M059J (cell line): ENCODE measurements at places on chromosomes 1 and 21.

- no peak for DNase-seq
Measured at GRCh38 chr1:1225238-1225845, 6.5 kb downstream of the SDF4 start.

DNA sequence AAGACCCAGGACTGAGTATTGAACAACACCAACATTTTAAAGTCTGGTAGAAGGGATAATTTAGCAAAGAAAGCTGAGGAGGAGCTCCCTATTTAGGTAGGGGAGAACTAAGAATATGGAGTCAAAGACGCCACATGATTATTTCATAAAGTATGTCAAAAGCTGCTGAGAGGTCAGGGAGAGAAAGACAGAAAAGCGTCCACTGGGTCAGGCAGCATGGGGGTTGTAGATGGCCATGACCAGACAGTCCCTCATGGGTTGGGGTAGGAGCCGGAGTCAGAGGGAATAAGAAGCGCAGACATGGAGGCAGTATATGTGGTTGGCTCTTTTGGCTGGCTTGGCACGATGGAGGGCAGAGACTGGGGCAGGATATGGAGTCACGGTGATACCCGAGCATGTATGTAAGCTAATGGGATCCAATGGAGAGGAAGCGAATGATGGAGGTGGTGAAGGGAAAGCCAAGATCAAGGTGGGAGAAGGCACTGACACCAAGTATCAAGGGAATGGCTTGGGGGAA lies 4.8 kb downstream of the C1orf115 start:
- DNase-seq = no peak

DNA sequence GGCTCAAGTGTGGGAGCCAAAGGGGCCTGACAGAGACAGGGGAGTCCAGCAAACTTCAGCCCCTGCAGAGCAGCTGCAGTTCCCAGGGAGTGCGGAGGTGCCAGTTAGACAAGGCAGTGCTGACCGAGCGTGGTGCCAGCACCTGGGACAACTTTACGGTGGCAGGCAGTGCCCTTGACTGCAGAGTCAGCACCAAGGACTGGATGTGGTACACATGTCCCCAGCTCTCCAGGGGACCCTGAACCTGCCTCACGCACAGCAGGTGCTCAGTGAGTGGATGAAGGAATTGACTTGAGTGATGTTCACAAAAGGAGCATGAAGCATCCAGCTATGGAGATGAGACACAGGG lies 296.5 kb downstream of the SIPA1L2 start:
- DNase-seq = no peak

GRCh38 chr1:154474802-154475201 lies 27.2 kb upstream of the TDRD10 start:
- DNase-seq = peak; percentile 98

GRCh38 chr1:44693159-44693558 lies 18.6 kb downstream of the ARMH1 start:
- no peak for DNase-seq

DNA sequence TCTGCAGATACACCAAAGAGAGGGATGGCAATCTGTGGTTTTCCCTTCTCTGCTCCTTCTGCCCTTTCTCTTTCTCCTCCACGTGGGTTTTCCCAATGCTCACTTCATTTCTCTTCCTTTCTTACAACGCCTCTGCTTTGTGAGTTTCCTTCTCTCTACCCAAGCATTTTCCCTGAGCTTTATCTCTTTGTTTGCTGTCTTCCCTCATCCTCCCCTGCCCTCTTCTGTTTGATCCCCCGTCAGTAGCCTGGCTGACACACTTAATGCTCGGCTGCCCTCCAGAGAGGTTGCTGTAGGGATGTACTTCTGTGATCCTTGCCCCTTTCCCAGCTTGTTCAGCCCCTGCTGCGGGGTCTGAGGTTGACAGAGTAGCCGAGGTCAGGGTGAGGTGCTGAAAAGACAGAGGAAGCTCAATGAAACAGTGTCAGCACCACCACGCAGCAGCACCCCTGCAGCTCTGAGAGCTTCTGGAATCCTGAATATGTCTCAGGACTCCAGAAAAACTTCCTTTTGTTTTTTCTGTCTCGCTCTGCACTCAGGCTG lies 6.0 kb downstream of the EDARADD start:
- DNase-seq = no peak

DNA sequence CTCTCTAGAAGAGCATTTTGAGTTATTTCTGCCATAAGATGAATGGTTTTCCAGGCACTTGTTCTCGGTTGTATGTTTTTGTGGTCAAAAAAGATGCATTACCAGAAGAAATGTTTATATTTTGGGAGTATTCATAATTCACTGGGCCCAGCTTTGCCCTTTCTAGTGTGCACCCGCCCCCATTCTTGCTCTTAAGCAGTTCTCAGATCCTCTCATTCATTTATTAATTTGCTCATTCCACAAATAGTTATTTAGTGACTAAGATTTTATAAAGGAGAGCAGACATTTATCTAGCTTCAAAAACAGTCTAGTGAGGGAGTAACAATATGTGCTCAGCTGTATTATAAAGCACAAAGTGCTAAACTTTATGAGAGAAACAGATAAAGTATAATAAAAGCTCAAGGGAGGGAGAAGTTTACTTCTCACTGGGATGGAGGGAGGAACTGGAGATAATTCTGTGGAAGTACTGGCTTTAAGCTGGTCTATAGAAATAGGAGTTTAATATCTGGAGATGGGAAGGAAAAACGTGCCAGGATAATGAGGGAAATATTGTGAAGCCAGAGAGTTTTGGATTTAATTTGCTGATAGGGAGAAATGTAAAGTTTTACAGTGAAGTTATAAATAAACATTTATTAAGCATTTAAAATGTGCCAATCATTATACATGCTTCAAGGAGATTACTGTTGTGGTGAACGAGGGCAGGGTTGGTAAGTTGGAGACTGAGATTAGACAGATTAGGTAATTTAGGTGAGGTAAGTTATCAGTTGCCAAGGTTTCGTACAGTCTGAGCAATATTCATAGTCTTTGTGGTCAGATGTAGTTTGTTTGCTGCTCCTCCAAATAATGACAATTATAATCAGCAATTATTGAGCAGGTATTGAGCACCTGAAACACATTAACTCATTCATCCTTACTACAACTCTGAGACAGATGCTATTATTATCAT lies 9.1 kb upstream of the MACF1 start:
- DNase-seq = peak; percentile 84

GRCh38 chr1:41467673-41468072 lies 16.8 kb downstream of the EDN2 start:
- no peak for DNase-seq

GRCh38 chr1:93613898-93614297 lies 67.7 kb downstream of the BCAR3 start:
- no peak for DNase-seq

- peak; percentile 59 for DNase-seq
Measured at GRCh38 chr1:111605576-111605975, 14.0 kb upstream of the RAP1A start.

DNA sequence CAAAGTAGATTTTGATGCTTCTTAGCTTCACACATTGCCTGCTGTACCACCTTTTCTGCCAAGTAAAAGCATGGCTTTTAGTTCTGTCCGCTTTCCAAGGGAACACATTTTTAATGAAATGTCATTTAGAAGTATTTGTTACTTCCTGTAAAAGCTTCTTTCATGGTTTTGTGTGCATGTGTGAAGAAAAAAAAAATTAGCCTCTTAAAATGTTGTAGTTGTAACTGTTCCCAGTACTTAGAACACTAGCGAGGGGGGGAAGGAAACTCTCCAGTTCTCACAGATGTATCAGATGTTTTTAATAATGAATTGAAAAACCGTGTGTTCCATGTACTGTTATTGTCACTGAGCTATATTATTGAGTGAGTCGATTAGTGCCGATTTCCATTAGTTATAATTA lies 568.3 kb upstream of the ADGRL2 start:
- no peak for DNase-seq

GRCh38 chr1:193914871-193915270 lies 728.5 kb upstream of the B3GALT2 start:
- no peak for DNase-seq

- DNase-seq = no peak
Measured at GRCh38 chr1:20370698-20371097, 80.0 kb downstream of the VWA5B1 start.

DNA sequence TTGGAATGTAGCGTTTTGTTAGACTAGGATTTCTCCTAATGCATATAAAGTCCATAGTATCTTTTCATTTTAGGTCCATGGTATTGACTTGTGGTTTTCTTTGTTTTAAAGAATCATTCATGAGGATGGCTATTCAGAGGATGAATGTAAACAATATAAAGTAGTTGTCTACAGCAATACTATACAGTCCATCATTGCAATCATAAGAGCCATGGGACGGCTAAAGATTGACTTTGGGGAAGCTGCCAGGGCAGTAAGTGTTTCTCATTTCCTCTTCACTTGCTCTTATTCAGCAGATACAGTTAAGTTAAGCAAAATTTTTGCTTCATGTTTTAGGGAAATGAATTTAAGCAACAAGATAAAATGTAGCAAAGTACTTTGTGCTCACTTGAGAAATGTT lies 25.4 kb downstream of the GNAI3 start:
- no peak for DNase-seq
